ENCODE measurements at places on chromosomes 2 and 18.

GRCh38 chr18:1585881-1586488, 681.3 kb downstream of the ADCYAP1 start:
- DNase-seq = peak; percentile 9

GRCh38 chr2:95297639-95298395, 670 bp downstream of the KCNIP3 start:
- no peak for DNase-seq

DNA sequence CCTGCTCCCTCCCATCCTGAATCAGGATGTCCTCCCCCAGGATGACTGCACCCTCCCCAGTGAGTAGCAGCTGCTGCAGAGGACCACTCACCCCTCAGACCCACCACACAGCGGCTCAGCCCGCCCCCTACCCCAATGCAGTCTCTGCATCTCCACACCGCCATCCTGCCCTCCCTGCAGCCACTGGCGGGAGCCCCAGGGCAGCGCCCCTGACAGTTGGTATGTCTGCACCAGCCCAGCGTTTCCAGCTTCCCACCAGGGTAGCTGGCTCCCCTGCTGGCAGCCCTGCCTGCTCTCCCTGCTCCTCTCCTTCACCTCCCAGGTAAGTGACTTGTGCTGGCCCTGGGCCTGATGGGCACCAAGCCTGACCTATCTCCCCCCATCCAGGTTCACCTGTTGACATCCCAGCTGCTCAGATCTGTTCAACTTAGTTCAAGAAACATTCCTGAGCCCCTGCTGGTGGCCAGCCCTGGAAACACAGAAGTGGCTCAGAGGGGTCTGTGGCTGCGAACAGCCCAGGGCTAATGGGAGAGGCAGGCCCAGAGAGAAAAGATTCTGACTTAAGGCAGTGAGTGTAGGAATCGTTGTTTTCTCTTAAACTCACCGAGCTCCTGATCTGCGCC, 117.7 kb upstream of the RAB6C start:
- DNase-seq = no peak

DNA sequence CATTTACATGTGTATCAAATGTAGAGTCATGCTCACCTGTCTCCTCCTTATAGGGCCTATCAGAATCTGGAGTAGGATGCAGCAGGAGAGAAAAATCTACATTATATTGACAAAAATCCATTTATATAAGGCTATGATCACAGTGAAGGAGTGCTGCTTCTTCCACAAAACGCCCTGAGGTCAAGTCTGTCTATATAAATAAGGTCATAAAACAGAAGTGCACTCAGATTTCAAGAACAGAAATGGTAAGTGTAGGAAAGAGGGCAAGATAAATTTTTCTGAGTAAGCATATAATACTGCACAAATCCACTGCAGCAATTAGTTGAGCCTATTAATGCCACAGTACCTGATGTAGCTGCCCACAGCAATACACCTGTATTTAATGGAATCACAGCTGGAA, 51.8 kb downstream of the COL5A2 start:
- no peak for DNase-seq

GRCh38 chr18:8800876-8801262, 95.5 kb downstream of the MTCL1 start:
- no peak for DNase-seq

DNA sequence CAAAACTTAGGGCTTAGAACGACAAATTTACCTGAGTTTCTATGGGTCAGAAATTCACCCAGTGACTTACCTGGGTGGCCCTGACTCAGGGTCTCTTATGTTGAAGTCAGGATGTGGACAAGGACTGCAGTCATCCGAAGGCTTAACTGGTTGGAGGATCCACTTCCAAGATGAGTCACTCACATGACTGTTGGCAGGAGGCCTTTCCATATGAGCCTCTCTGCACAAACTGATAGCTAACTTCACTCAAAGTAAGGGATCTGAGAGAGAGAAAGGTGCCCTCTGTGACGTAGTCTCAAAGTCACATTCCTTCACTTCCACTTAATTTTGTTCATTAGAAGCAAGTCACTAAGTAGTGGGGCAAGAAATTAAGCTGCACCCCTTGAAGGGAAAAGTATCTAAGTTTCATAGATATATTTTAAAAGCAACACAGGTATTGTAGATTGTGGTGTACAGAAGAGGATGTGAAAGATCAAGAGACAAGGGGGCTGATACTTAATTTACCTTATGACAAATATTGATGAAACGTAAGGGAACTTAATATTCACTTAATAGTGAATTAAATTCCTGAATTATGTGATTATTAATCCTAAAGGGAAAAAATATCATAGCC, 48.4 kb downstream of the TANK start:
- no peak for DNase-seq

GRCh38 chr2:181275643-181276070, 181.5 kb upstream of the ITGA4 start:
- DNase-seq = no peak

DNA sequence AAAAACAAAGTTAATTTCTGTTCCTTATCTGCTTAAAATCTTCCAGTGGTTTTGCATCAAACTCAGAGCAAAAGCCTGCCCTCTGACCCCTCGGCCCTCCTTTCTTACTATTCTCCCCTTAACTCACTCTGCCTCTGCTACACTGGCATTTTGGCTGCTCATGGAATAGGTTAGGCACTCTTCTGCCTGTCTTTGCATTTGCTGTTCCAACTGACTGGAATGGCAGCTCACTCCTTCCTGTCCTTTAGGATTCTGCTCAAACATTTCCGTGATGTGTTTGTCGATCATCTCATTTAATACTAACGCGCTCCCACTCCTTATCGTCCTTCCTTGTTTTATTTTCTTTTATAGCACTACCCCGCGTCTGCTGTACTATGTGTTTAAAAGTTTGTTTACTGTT, 815 bp downstream of the CEBPZ start:
- peak; percentile 11 for DNase-seq

DNA sequence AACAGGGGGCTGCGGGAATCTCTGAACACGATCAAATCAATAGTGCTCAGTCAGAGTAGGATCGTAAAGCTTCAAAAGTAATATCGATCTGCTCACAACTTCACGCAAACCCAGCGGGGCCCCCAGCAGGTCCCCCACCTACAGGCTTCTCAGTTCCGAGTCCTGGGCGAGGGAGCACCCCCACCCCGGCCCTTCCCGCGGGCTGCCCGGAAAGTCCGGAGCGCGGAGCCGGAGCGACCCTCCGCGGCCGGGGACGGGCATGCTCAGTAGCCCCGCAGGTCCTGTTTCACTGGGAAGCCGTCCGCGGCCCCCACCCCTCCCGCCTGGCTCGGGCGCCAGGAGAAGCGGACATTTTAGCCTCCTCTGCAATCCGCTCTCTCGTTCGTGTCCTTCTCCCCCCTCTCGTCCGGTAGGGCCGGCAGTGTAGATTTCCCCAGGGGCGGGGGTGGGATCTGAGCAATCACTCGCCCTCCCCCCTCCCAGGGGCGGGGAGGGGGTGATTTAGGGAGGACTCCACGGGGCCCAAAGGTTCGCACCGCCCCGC, 3.3 kb upstream of the SPRED2 start:
- peak; percentile 94 for DNase-seq

DNA sequence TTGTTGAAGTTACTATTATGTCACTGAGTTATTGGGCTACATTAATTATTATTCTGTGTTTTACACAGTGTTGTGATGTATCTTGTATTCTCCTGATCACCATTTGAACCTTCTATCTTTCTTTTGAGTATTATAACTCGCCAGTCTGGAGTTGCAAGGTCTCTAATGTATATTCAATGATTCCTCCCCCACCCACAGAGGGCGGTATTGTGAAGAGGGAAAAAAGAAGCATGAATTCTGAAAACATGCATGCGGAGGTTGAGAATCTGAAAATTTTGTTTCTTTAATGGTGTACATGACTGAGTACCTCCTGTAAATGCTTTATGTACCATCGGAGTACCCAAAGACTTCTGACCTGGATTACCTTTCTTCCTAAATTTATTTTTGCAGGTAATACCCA, 266.6 kb downstream of the NR4A2 start:
- no peak for DNase-seq

DNA sequence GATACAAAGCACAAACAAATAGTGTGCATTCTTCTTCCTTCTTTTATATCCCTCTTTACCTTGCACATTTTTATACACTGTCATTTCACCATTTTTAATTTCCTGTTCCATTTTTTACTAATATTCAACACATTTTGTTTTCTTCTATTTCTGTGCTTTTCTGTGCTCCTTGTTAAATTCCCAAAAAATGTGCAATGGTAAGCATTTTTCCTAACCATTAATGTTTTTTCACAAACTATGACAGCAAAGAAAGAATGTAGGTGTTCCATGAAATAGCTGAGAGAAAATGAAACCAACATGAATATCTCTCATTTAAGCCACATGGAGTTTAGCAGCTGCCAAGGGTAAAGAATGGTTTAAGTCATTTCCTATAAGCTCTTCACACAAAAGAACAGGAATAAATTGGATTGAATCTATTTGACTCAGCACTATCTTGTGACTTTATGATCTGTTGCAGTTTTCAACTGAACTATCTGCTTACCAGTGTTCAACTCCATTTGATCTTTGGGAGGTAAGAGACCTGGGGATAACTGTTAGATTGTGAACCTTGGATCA, 145.7 kb upstream of the CDH19 start:
- DNase-seq = no peak

- no peak for DNase-seq
These were observed 42.5 kb downstream of the MYO7B start for GRCh38 chr2:127577973-127578372.

GRCh38 chr2:240386326-240386725, 49.1 kb upstream of the GPC1 start:
- no peak for DNase-seq

DNA sequence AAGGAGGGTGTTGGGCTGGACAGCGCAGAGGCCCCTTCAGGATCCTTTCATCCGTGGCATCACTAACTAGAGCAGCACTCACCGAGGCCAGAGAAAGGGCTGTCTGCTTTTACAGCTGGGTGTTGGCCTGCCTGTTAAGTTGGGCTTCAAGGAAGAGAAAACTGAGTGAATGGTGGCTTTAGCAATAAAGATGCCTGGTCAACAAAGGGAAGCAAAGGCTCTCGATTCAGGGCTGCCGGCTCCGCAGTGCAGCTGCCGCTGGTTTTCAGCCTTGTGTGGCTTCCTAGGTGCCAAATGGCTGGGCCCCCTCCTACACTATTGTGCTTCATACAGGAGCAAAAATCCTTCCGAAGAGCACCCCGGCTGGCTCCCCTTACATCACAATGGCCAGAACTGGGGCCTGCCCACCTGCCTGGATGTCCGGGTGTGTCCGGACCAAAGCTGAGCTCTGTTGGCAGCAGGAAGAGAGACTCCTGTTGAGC, 61.0 kb upstream of the GPR45 start:
- DNase-seq = no peak

DNA sequence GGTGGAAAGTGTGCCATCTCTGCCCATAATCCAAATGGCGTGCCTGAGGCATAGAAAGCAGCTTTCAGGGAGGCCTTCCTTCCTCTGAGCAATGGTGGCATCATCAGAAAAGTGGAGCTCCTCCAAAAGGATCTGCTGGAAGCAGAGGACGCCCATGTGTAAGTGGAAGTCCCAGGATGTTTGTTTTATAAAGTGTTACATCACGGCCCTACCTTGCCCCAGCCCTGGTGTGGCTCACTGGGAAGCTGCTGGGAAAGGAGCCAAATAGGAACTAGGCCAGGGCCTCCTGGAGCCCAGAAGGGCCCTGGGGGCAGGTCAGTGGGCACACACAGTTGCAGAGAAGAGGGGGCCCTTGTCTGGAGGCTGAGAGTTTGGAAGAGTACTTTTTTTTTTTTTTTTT, 4.2 kb upstream of the ODC1 start:
- DNase-seq = no peak

DNA sequence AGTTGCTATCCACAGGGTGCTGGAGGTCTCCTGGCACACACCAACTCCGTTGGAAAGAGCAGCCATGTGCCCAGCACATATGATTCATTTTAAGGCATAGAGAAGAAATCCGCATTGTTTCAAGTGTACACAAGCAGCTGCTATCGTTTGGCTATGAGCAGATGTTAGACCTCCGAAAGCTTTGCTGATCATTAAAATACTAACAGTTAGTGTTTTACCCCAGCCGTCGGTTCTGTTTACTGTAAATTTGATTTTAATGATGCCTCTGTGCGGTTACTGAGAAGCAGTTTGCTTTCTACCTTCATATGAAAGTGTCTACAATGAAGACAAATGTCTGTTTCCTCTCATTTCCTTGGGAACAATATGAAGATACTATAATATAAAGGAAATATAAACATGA, 154.9 kb downstream of the PTGR3 start:
- no peak for DNase-seq

DNA sequence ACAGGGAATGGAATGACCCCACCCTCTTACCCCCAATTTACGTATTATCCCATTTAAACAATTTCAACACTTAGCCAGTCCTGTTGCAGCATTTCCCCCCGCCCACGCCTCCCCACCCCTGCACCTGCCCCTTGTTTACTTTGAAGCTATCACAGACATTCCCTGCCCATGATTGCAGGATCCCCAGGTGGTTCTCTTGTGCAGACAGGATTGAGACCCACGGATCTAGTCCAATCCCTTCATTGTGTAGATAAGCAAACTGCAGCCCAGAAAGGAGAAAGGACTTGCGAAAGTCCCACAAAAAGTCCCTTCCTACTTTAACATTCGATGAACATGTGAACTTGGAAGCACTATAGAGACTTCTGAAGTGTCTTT, 38.9 kb downstream of the TMEM17 start:
- DNase-seq = no peak

GRCh38 chr2:177348733-177349693, 43.6 kb upstream of the AGPS start:
- DNase-seq = no peak

DNA sequence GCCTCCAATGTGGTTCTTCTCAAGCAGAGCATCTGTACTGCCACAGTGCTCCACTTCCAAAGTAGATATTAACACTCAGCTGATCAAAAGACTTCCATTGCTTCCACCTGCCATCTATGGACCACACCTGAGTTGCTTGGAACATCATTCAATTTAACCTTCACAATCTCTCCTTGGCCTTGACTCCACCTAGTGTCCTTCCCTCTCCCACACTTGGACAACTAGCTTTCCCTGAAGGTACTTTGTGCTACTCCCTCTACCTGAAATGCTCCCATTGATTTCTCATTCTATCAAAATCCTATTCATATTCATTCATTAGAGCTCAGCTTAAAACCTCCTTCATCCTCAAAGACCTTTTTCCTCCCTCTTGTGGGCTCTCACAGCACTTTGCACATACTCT, 48.7 kb downstream of the SOWAHC start:
- no peak for DNase-seq

DNA sequence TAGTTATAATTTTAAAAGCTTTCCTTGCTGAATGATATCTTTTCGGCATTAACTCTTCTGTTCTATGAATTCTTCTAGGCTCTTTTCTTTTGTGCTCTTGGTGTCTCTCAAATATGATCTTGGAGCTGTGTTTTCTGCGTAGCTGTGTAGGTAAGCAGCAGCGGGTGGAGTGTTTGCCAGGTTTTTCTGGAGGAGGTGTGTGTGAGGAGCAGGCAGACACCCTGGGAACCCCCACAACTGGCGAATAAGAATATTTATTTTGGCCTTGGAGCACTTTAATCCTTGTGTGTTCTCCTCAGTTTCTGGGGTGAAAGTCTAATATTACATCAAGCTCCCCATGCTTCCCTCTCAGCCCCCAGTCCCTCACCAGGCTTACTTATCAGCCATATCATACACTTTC, 232.0 kb upstream of the FANCL start:
- DNase-seq = no peak

GRCh38 chr18:8260827-8261226, 348.4 kb upstream of the RAB12 start:
- DNase-seq = no peak

GRCh38 chr18:74457725-74458421, 765 bp upstream of the DIPK1C start:
- DNase-seq = no peak

All from hindlimb muscle (tissue), 1 donor.